ENCODE measurements at places on chromosomes 6 and 20. TPM values are rescaled to one million over a fixed set of nuclear protein-coding genes. Genes with fewer than 3 reads are reported as not detected.
A peak's percentile ranks its signal among the peaks of the same experiment; 100 is the strongest.

Gene MYB
- total RNA-seq, result 0.28 TPM

DNA sequence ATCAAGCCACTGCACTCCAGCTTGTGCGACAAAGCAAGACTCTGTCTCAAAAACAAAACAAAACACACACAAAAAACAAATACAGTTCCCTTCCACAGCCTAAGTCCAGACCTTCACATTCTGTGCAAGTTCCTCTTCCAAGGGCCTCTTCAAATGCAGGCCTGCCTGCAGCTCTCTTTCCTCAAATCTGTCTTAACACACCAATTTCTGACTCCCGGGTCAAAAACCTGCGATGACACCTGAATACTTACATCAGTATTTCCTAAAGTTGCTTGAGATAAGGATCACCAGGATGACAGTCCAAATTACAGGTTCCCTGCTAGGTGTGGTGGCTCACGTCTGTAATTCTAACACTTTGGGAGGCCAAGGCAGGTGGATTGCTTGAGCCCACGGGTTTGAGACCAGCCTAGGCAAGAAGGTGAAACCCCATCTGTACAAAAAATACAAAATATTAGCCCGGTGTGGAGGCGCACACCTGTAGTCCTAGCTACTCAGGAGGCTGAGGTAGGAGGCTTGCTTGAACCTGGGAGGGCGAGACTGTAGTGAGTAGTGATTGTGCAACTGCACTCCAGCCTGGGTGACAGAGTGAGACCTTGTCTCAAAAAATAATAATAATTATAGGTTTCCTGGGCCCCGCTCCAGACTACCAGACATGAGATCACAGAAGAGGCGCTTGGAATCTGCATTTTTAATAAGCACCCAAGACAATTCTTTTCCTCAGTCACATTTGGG is 8.8 kb upstream of the PARD6B start:
- H3K27ac ChIP-seq, result peak overlapping the region; percentile 43
- peaks cover 23% of the 10 kb centered on the region for H3K4me1 ChIP-seq
- no peaks in the 10 kb centered on the region for H3K36me3 ChIP-seq
- H3K27me3 ChIP-seq, result no peaks in the 10 kb centered on the region

GRCh38 chr6:77464495-77464867 is 1.2 kb upstream of the HTR1B start:
- peak overlapping the region; percentile 56 for H3K4me3 ChIP-seq
- no peak for DNase-seq
- H3K27ac ChIP-seq, result no peak overlapping the region
- no peaks in the 10 kb centered on the region for H3K4me1 ChIP-seq
- peaks cover 4% of the 10 kb centered on the region for H3K27me3 ChIP-seq
- H3K36me3 ChIP-seq, result no peaks in the 10 kb centered on the region

DNA sequence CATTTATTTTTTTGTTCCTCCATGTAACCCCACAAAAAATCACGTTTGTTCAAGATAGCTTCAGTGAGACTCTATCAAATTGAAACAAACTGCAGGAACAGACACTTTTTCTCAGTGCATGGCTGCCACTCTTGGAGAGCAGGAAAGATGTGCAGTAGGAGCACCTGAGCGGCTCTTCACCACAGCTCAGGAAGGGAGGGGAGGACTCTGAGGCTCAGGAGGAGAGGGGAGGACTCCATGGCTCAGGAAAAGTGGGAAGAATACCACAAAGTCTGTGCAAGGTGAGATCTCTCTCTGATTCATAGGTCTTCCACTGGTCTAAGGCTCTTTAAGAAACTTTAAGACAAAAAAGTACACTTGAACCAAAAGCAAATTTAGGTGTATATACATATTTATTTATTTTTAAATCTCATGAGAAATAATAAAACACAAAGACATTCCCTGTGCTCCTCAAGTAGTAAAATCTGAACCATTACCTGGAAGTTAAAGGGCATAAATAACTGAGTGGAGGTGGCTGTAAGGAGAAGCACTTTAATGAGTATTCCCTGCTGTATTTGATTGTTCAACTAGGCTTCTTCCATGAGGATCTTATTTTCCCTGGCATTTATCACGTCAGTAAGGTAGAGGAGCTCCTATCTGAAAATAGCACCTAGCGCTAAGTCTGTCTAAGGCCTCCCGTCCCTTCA is 69.2 kb upstream of the CCN6 start:
- H3K27me3 ChIP-seq, result no peaks in the 10 kb centered on the region
- no peak overlapping the region for H3K4me3 ChIP-seq
- H3K27ac ChIP-seq, result no peak overlapping the region
- no peaks in the 10 kb centered on the region for H3K4me1 ChIP-seq
- DNase-seq, result no peak

Gene SYNDIG1
- not detected for total RNA-seq

DNA sequence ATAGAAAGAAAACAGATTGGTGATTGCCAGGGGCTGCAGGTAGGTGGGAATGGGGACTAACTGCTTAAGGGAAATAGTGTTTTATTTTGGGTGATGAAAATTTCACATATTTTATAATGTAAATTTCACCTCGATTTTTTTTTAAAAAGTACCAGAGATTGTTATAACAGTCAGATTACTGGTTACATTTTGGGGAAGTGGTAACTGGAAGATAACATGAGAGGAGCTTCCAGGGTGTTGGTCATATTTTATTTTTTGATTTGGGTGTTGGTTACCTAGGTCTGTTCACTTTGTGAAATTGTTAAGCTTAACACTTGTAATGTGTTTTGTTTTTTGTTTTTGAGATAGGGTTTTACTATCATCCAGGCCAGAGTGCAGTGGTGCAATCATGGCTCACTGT is 17.2 kb upstream of the CRIP3 start:
- no peaks in the 10 kb centered on the region for H3K4me1 ChIP-seq
- no peaks in the 10 kb centered on the region for H3K36me3 ChIP-seq
- no peak for DNase-seq
- H3K27ac ChIP-seq, result no peak overlapping the region
- no peak overlapping the region for H3K4me3 ChIP-seq

Gene TINAG
- not detected for total RNA-seq

Gene GSTA4
- 12.8 TPM for total RNA-seq

GRCh38 chr6:79469376-79470246 is 67.6 kb downstream of the LCA5 start:
- no peak for DNase-seq
- no peaks in the 10 kb centered on the region for H3K27me3 ChIP-seq
- H3K27ac ChIP-seq, result no peak overlapping the region
- no peak overlapping the region for H3K4me3 ChIP-seq
- H3K4me1 ChIP-seq, result no peaks in the 10 kb centered on the region

DNA sequence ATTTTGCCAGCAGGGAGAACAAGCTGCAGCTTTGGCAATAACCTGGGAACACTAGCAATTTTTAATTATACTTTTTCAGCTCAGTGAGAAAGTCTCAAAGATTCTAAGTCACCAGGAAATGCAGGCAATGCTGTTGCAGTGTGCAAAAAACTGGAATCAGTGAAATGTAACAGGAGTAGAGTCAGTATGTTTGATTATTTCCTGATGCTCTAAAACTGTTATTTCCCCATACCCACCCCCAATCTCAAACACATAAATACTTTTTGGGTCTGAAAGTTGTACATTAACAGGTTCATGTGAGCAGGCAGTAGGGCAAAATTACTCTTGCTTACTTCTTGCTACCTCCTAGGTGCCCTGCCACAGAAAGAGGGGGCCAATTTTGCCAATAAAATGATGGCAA is 65.4 kb upstream of the BEND6 start:
- no peak for DNase-seq
- H3K36me3 ChIP-seq, result no peaks in the 10 kb centered on the region
- H3K27ac ChIP-seq, result no peak overlapping the region
- no peaks in the 10 kb centered on the region for H3K27me3 ChIP-seq
- H3K4me3 ChIP-seq, result no peak overlapping the region

Gene LY6G5B
- total RNA-seq, result 8.4 TPM

GRCh38 chr6:42190554-42191183 is 4.1 kb downstream of the GUCA1B start:
- H3K36me3 ChIP-seq, result no peaks in the 10 kb centered on the region
- H3K27me3 ChIP-seq, result no peaks in the 10 kb centered on the region
- no peak for DNase-seq
- no peaks in the 10 kb centered on the region for H3K4me1 ChIP-seq

GRCh38 chr20:44850272-44850671 is 35.2 kb upstream of the YWHAB start:
- H3K27me3 ChIP-seq, result no peaks in the 10 kb centered on the region
- H3K4me1 ChIP-seq, result no peaks in the 10 kb centered on the region
- DNase-seq, result no peak
- H3K27ac ChIP-seq, result no peak overlapping the region
- H3K4me3 ChIP-seq, result no peak overlapping the region

Gene VSX1
- total RNA-seq, result not detected

Gene TCP11
- total RNA-seq, result not detected

DNA sequence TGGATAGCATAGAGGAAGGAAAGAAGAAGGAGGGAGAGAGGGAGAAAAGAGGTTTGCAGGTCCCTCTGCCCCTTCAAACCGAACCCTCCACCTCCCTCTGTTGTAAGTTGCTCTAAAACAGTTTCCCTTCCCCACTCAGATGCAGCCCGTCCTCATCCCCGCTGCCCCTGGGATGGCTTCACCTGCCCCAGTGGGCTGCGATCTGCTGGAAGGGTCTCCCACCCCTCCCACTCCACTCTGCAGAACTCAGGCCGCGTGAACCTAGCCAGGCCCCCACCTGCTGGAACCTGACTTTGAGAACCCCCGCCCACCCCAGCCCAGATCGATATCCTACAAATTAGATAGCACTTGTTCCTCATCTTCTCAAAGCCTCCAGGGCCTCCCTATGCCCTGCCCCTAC is 190.8 kb downstream of the DLL1 start:
- no peak overlapping the region for H3K4me3 ChIP-seq
- H3K36me3 ChIP-seq, result no peaks in the 10 kb centered on the region
- peaks cover 16% of the 10 kb centered on the region for H3K4me1 ChIP-seq
- H3K27ac ChIP-seq, result no peak overlapping the region

GRCh38 chr20:51442602-51443001 is 99.9 kb downstream of the NFATC2 start:
- DNase-seq, result no peak
- H3K4me1 ChIP-seq, result peaks cover 14% of the 10 kb centered on the region
- H3K27me3 ChIP-seq, result no peaks in the 10 kb centered on the region
- H3K36me3 ChIP-seq, result no peaks in the 10 kb centered on the region
- H3K4me3 ChIP-seq, result no peak overlapping the region

Gene MATN4
- not detected for total RNA-seq

DNA sequence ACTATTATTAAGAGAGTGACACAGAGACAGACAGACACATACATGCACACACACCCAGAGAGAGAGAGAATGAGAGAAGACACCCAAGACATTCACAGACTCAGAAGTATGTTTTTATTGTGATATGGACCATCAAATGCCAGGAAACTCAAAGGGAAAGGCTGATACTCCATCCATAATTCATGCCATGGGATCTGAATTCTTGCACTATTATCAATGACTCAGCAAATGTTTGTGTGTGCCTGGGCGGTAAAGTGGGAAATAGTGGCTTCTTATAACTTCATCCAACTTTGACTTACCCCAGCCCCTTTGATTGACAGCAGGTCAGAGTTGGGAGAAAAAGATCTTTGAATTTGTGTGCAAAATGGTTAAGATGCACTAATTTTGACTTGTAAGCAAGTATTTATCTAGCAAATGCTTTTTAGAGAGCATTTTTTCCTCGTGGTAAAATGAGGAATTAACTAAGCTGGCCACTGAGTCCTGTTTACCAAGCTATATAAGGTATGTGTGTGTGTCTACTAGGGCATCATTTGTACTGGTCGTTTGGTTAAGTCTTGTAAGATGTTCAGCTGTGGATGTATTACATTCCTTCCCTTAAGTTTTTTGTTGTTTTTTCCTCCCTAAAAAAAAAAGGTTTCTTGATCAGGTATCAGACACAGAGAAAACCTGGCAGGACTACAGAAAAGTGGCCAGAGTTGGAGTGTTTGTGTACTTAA is 3.0 kb upstream of the CCN2 start:
- no peak for DNase-seq
- H3K27me3 ChIP-seq, result peaks cover 2% of the 10 kb centered on the region
- no peaks in the 10 kb centered on the region for H3K36me3 ChIP-seq
- no peak overlapping the region for H3K4me3 ChIP-seq
- no peaks in the 10 kb centered on the region for H3K4me1 ChIP-seq
- no peak overlapping the region for H3K27ac ChIP-seq

Gene PCNA
- total RNA-seq, result 19.1 TPM

Gene GRM1
- total RNA-seq, result not detected

Gene HLA-DPA1
- 52.6 TPM for total RNA-seq

- DNase-seq, result no peak
- no peak overlapping the region for H3K4me3 ChIP-seq
- peaks cover 21% of the 10 kb centered on the region for H3K27me3 ChIP-seq
- no peak overlapping the region for H3K27ac ChIP-seq
Measured at GRCh38 chr20:35290186-35290886, 1.9 kb downstream of the FAM83C start.

- H3K4me1 ChIP-seq, result peaks cover 34% of the 10 kb centered on the region
- no peaks in the 10 kb centered on the region for H3K36me3 ChIP-seq
- peak overlapping the region; percentile 87 for H3K27ac ChIP-seq
- H3K27me3 ChIP-seq, result no peaks in the 10 kb centered on the region
- DNase-seq, result peak; percentile 51
Measured at GRCh38 chr6:44010411-44011349, 116.6 kb downstream of the MRPL14 start.

Gene SLC32A1
- total RNA-seq, result not detected

Gene SGK2
- not detected for total RNA-seq

Gene STK35
- total RNA-seq, result 8.3 TPM

GRCh38 chr6:159086033-159086618 is 41.3 kb upstream of the TAGAP start:
- no peaks in the 10 kb centered on the region for H3K27me3 ChIP-seq
- no peaks in the 10 kb centered on the region for H3K4me1 ChIP-seq
- no peaks in the 10 kb centered on the region for H3K36me3 ChIP-seq
- H3K27ac ChIP-seq, result no peak overlapping the region
- no peak for DNase-seq

DNA sequence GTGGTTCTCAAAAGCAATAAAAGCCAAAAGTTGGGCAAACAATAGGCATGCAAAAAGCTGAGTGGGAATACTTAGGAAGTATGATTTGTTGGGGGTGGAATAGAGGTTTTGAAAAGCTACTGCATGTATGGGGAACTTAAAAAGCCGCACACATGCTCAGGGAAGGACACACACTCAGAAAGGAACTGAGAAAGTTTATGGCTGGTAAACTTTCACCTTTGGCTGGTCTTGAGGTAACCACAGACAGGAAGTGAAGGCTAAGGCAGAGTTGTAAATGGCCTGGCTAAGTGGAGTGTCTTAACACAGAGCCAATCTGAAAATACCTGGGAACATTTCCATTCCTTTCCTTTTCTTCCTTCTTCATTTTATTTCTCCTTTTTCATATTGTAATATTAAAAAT is 134.5 kb upstream of the EXOC2 start:
- peaks cover 3% of the 10 kb centered on the region for H3K27me3 ChIP-seq
- H3K4me1 ChIP-seq, result peaks cover 4% of the 10 kb centered on the region
- H3K36me3 ChIP-seq, result no peaks in the 10 kb centered on the region
- no peak overlapping the region for H3K27ac ChIP-seq

DNA sequence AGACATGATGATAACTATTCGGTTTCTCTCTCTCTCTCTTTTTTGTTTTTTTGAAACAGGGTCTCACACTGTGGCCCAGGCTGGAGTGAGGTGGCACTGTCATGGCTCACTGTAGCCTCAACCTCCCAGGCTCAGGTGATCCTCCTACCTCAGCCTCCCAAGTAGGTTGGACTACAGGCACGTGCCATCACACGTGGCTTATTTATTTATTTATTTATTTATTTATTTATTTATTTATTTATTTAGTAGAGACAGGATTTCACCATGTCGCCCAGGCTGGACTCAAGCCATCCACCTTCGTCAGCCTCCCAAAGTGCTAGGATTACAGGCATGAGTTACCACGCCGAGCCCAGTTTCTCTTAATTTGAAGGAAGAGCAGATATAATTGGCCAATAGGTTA is 427.9 kb upstream of the JAG1 start:
- no peak overlapping the region for H3K27ac ChIP-seq
- no peaks in the 10 kb centered on the region for H3K27me3 ChIP-seq
- H3K4me3 ChIP-seq, result no peak overlapping the region
